ENCODE measurements at places on chromosomes 2 and 18.

DNA sequence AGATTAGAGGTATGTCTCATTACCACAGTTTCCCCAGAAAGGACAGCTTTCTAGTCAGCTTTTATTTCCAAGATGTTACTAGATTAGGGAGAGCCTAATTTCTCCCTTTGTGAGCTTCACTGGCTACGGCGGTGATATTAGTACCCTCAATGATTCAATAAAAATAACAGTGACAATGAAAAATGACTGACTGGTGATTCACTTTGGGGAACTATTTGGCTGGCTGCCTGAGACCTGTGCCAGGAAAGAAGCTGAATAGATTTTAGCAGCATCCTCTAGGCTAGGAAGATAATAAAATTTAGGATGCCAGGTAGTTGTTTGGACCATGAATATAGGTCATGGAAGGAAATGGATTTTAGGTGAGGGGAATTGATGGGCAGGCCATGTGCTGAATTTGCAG, 178.7 kb downstream of the FMNL2 start:
- peak; percentile 39 for DNase-seq

- DNase-seq, result no peak
These were observed 1168.2 kb upstream of the ZEB2 start for GRCh38 chr2:145688156-145688555.

GRCh38 chr2:3130444-3130843, 247.2 kb downstream of the EIPR1 start:
- DNase-seq, result no peak

DNA sequence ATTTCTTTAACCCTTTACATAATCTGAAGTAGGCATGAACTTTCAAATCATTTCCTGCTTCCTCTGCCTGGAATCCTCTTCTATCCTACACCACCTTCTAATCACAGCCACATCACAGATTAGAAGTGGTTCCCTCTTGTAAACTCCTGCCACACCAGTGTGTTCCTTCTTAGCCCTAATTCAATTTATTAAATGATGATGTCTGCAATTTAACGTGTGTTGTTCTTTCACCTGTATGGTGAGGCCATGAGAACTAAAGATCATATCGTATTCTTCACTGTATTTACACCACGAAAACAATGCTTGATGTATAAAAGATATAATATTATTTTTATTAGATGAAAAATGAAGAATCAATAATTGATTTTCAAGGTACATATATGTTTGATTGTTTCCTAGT, 494.3 kb downstream of the EPHA4 start:
- DNase-seq, result no peak

DNA sequence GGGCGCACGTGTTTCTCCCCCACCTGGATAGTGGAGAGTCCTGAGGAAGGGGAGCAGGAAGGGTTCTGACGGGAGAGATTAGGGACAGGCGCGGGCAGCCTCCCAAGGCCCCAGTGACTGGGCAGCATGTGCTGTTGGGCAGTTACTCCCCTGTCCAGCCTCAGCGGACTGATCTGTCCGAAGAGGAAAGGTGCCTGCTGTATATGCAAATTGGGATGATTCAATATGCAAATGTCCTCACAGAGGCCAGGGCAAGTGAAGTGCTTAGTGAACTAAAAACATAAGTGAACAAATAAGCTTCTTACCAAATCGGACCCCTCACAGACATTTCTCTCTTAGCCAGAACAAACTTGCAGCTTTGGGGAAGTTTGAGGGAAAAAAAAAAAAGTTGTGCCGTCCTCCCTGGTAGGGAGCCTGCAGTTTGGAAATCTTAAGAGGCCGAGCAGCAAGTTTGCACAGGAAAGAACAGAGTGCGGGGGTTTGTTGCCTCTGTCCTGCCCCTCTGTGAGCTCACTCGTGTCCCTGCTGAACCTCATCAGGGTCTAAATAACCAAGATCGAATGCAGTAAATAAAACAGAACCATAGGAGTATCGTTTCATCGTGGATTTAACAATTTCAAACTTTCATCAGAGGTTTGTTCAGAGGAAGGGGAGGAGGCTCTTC, 141.4 kb downstream of the KCTD1 start:
- DNase-seq, result no peak

DNA sequence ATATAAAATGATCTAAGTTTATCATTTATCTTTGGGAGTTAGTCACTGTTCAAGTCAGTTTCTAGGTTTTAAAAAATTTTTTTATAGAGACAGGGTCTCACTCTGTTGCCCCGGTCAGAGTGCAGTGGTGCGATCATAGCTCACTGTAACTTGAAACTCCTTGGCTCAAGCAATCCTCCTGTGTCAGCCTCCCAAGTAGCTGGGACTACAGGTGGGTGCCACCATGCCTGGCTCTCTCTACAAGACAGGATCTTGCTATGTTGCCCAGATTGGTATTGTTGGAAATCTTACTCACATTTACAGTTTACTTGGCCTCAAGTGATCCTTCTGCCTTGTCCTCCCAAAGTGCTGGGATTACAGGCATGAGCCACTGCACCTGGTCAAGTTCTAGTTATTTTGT, 74.5 kb downstream of the MIB1 start:
- no peak for DNase-seq

- DNase-seq, result peak; percentile 81
These were observed 571 bp downstream of the YWHAQ start for GRCh38 chr2:9630117-9630735.

- DNase-seq, result no peak
These were observed 307.5 kb downstream of the GALR1 start for GRCh38 chr18:77557046-77557587.

DNA sequence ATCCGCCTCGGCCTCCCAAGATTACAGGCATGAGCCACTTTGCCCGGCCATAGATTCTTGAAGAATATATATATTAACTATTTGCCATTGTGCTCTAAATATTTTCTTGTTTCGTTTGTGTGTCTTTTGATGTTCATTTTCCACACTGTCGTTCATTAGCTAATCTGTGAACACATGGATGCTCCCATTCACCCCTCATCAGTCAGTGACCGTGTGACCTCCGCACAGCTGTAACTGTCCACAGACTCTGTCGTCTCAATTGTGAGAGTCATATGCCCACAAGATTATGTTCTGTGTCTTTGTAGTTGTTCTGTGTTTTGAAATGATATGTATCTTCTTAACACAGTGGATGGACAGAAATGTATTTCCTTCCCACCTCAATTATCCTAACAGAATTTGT, 29.6 kb downstream of the RAMP1 start:
- no peak for DNase-seq

GRCh38 chr2:217953011-217953481, 49.7 kb downstream of the TNS1 start:
- DNase-seq, result peak; percentile 62

GRCh38 chr2:233085037-233085838, 25.1 kb downstream of the INPP5D start:
- no peak for DNase-seq

DNA sequence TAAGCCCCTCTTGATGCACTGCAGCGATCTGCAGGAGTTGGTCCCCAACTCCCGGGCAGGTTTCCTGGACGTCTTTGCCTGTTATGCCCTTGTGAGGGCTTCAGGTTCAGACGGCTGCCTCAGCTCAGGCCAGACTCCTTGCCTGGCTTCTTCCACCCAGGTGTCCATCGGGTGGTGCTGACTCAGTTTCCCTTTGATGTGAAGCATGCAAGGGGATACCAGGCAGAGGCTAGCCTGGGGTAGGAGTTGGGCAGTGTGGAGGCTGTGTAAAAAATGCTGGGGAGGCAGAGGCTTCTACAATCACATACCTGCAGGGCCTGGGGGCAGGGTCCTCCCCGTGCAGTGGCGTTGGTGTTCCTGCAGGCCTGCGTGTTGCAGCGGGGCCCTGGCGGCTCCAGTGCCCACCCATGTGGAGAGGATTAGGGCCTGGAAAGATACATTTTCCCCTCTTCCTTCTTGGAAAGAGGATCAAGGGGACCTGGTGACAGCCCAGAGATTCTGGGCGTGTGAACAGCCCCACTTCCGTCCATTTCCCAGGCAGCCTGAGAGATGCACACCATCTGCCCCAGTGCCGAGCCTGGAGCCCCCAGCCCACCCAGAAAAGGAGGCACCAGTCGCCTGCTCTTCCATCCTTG, 338.3 kb downstream of the DYSF start:
- DNase-seq, result no peak

DNA sequence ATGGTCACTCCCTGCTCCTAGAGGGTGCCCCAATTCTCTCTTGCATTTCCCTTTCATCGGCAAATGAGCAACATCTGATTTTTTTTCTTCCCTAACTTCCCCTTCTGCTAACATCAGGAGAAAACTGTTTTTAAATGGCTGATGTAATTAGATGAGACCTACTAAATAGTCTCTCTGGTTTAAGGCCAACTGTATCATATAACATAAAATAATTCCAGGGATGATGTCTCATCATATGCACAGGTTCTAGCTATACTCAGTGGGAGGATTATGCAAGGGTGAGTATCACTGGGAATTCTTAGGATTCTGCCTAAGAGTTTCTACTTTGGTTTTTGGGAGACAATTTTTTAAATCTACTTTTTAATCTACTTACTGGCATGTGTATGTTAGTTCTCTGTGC, 193.4 kb downstream of the PARD3B start:
- no peak for DNase-seq

- DNase-seq, result no peak
These were observed 127.3 kb upstream of the PIEZO2 start for GRCh38 chr18:11276678-11277077.

DNA sequence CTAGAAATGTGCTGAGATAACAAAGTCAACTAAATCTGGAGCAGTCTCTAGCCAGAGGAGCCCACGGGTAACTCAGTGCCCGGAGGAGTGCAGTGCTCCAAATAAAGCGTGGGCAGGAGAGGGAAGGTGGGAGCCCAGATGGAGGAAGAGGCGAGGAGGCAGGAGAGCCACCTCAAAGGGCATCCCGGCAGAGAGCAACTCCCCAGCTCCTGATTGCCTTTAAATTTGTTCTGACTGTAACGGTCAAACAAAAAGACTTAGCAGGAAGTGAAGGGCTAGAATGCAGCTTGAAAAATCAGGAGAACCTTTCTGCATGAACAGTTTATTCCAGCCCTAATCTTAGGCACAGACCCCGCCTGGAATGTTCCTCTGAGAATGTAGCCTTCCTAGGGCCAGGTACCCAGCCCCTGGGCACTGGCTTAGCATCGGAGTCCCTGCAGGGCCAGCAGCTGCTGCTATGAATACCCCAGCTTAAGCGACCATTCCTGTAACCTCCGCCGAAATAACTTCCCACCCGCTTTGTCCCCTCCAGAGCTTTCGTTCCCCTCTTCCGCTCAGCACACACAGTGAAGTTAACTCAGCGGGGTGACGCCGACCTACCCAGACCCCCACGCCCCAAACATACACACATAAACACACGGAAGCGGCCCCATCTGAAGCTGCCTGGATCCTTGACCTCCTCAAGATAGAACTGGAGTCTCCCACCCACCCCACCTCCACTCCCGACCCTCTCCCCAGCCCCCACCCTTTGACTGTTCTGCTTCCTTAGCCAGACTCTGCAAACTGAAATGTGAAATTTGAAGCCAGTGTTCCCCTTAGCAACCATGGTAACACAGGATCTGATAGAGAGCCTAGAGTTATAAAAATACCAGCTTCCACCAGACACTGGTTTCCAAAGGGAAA, 123.2 kb downstream of the SMAD7 start:
- DNase-seq, result no peak

GRCh38 chr2:160680974-160681373, 187.4 kb upstream of the RBMS1 start:
- no peak for DNase-seq

- DNase-seq, result no peak
These were observed 273.1 kb downstream of the PLCL1 start for GRCh38 chr2:198077477-198077876.

GRCh38 chr2:112662704-112663103, 17.0 kb downstream of the SLC20A1 start:
- DNase-seq, result no peak

GRCh38 chr2:223050188-223050587, 1.8 kb upstream of the KCNE4 start:
- DNase-seq, result no peak

DNA sequence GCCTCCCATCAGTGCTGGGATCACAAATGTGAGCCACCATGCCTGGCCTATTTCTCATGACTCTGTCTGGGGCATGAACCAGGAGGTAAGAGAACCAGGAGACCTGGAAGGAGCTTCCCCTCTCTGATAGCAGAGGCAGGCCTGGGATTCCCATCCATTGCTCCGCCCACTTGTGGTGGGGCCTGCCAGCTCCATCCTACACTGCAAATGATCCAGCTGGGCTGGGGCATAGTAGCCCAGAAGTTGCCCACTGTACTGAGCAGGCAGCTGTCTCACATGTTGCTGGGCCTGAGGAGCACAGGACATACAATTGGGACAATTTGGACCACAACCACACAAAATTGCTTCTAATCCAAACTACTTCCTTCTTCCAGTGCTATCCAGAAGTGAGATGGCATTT, 91.0 kb downstream of the MARCHF4 start:
- no peak for DNase-seq

- no peak for DNase-seq
These were observed 195.1 kb downstream of the KCNE4 start for GRCh38 chr2:223247136-223247535.

GRCh38 chr2:26784570-26785234, 1.2 kb upstream of the CENPA start:
- no peak for DNase-seq

- peak; percentile 61 for DNase-seq
These were observed 41.4 kb downstream of the OXER1 start for GRCh38 chr2:42722320-42723190.

DNA sequence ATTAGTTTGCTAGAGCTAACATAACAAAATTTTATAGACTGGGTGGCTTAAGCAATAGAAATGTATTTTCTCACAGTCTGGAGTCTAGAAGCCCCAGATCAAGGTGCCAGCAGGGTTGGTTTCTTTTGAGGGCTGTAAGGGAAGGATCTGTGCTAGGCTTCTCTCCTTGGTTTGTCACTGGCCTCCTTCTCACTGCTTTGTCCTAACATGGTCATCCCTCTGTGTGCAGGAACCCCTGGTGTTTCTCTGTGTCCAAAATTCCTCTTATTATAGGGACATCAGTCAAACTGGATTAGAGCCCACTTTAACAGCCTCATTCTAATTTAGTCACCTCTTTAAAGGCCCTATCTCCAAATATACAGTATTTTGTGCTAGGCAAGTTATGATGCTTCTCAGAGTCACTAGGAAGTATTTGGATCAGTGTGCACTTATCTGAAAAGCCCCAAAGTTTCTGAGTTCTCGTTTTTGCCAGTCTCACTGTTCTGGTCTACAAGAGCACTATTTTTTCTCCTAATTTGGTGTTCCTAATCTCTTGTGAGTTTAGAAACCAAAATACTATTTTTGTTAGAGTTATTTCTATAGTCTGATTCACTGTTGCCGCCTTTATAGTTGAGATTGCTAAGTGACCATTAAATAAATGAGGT, 29.0 kb downstream of the ZC3H6 start:
- DNase-seq, result no peak

DNA sequence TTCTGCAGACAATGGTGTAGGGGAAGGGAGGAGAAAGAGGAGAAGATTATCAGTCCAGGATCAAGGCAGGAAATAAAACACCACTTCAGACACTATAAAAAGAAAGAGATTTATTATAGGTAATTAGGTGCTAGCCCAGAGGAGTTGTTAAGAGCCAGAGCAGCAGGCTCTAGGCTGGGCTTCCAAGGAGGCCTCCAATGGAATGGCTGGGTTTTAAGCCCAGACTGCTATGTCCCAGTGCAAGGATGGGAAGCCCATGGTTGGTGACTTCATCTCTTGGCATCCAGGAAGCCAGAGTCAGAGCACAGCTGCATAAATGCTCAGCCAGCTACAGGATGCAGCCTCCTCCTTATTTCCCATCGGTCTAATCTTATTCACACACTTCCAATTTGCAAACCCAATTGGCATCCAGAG, 95.6 kb downstream of the LAMA3 start:
- DNase-seq, result no peak

- DNase-seq, result no peak
These were observed 24.0 kb upstream of the LOXHD1 start for GRCh38 chr18:46680784-46681695.

- no peak for DNase-seq
These were observed 430.4 kb downstream of the DLGAP1 start for GRCh38 chr18:4024702-4025101.

Data from ovary (tissue), 10 donors.